ENCODE measurements at places on chromosomes 3 and 15.

GRCh38 chr3:53812434-53812833, 33.8 kb downstream of the CHDH start:
- no peak for DNase-seq

GRCh38 chr3:133113927-133114597, 75.9 kb downstream of the TMEM108 start:
- no peak for DNase-seq

DNA sequence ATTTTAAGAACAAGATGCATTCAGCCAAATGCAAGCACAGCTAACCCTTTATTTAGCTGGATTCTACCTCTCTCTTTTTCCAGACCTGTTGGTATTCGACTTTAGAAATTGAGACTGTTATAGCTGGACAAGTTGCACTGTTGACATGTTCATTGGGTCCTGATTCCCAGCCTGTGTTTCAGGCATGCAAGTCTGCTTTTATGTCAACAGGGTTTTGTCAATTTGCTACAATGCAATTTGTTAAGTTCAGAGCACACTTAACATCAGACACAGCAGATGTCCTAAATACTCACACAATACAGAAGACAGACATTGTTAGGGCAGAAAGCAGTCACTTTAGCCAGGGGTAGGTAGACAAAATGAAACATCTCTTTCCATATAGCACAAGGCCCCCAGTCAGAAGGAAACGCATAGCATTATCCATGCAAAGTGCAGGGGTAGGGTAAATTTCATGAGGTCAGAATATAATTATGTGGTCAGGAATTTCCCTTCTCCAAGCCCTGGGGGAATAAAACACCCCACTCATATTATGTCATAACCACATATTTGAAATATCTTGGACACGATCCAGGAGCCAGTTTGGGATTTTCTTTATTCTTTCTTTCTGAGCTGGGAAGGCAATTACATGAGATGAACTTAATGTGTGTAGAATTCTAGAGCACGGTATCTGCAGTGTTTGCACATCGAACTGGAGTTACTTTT, 504.1 kb downstream of the NTRK3 start:
- DNase-seq, result no peak

GRCh38 chr15:100763835-100764750, 115.5 kb upstream of the ALDH1A3 start:
- no peak for DNase-seq

- DNase-seq, result peak; percentile 94
These were observed 29.5 kb upstream of the VEPH1 start for GRCh38 chr3:157532529-157533297.

DNA sequence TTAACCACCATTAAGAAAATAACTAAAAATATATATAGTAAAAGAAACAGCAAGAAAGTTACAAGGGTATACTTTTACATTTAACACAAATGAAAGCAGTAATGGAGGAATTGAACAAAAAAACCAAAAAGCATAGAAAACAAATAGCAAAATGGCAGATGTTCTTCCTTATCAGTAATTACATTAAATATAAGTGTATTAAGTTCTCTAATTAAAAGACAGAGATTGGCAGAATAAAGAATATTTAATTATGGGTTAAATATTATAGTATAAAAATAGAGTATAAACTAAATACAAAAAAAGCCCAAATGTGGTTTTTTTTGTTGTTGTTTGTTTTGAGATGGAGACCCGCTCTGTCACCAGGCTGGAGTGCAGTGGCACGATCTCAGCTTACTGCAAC, 20.5 kb downstream of the EHHADH start:
- no peak for DNase-seq

- no peak for DNase-seq
These were observed 538.5 kb upstream of the NECTIN3 start for GRCh38 chr3:110533089-110533488.

- DNase-seq, result no peak
These were observed 187.9 kb downstream of the NFKBIZ start for GRCh38 chr3:102037209-102037608.

DNA sequence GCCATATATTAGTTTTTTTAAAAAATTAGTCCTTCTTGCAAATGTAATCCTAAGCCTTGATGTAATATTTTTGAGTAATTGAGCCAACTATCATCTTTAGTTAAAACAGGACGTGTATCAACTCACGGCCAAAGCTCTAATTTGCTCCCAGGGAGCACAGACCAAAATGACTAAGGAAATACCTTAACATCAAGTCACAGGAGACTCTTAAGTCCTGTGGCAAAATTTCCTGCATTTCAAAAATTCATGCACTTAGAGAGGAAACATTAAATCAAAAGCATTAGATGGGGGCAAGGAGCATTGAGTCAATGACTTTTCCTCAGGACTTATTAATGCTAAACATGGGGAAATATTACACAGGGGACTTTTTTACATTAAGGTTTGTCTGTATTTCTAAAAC, 276.0 kb downstream of the MFSD1 start:
- DNase-seq, result no peak

DNA sequence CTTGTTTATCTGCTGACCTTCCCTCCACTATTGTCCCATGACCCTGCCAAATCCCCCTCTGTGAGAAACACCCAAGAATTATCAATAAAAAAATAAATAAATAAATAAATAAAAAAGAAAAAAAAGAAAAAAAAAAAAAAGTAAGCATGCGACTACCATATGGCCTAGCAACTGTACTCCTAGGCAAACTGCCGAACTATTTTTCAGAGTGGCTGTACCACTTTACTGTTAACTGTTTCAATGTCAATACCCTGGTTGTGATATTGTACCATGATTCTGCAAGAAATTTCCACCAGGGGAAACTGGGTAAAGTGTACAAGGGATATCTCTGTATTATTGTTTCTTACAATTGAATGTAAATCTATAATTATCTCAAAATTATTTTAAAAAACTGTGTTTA, 41.3 kb upstream of the MAP4 start:
- DNase-seq, result no peak

- DNase-seq, result no peak
These were observed 186.3 kb downstream of the SATB1 start for GRCh38 chr3:18238746-18239331.

- DNase-seq, result no peak
These were observed 16.7 kb downstream of the PTH1R start for GRCh38 chr3:46894256-46894655.

Measured in hematopoietic multipotent progenitor cell treated with erythropoietin and hydrocortisone succinate and interleukin-3 and kit ligand, for 6 days (in vitro differentiated cells).